ENCODE measurements at places on chromosomes 16 and 17.

DNA sequence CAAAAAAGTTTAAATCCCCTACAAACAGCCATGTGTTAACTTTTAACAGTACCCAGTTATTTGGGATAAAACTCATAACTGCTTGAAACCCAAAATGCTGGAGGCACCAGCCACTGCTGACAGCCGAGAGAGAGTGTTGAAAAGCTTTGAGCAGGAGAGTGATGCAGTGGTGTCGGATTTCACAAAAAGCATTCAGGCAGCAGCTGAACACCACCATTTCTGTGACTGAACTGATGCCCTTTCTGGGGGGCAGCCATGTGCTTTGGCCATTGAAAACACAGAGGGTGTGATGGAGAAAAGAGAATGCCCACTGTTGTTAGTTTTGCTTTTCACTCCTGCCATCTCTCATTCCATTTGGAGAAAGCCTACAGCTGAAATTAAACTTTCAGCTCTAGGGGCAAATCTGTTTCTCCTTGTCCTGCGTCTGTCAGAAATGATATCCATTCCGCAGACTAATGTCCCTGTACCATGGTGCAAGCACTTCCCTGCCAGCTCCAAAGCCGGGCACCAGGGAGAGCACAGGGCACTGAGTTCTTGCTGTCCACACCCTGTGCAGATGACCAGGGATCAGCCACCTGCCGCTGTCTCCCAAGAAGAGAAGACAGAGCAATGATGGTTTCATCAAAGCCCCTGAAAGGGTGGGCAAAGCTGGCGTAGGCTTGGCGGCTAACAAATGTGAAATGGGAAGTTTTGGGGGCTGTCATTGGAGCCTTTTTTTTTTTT is 16.6 kb upstream of the MLYCD start:
- no peak for DNase-seq

GRCh38 chr17:6361733-6362132 is 73.2 kb downstream of the AIPL1 start:
- no peak for DNase-seq

- no peak for DNase-seq
Measured at GRCh38 chr17:59362811-59363205, 31.4 kb downstream of the YPEL2 start.

- no peak for DNase-seq
Measured at GRCh38 chr16:57807968-57808528, 5.8 kb upstream of the KIFC3 start.

DNA sequence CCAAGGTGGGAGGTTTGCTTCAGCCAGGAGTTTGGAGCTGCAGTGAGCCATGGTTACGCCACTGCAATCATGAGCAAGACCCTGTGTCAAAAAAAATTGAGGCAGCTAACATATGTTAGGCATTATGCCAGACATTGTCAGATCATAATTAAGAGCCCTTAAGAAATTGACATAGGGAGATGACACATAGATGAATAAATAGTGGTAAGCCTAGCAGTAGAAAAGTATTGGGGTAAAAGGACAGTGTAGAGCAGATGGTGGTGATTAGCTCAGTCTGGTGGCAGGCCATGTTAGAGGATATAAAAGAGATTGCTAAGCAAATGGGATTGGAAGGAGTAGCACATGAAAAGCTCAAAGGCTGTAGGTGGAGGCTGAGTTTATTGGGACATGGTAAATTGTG is 22.6 kb downstream of the SRCAP start:
- no peak for DNase-seq

DNA sequence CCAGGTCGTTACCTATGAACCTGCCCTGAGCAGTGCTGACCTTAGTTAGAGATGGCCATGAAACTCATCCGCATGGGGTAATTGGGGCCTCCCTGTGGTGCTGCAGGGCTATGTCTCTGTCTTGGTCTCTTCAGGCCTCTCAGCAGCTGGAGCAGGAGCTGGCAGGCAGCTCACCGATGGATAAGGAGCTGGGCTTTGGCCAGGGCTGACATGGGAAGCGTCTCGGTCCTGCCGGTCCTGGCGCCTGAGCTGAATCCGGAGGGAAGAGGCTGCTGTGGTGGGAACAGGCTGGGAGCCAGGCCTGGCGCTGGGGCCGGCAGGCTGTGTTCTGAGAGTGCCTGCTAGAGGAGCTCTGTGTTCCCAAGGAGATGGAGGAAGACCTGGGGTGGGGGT is 10.1 kb downstream of the IL32 start:
- no peak for DNase-seq

- DNase-seq = no peak
Measured at GRCh38 chr17:29936724-29937123, 4.7 kb upstream of the EFCAB5 start.

GRCh38 chr16:50360779-50361178 is 8.0 kb downstream of the BRD7 start:
- no peak for DNase-seq

GRCh38 chr16:2507665-2508064 is 6.1 kb upstream of the ATP6V0C start:
- no peak for DNase-seq

DNA sequence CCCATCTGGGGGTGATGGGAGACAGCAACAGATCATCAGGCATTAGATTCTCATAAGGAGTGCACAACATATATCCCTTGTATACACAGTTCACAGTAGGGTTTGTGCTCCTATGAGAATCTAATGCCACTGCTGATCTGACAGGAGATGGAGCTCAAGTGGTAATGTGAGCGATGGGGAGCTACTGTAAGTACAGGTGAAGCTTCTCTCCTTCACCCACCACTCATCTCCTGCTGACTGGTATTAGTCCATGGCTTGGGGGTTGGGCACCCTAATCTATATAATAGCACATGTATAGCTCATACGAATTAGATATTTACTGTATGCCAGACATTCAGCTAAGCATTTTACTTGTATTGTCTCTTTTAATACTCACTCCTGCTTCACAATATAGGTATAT is 101.7 kb downstream of the MAP2K6 start:
- no peak for DNase-seq

DNA sequence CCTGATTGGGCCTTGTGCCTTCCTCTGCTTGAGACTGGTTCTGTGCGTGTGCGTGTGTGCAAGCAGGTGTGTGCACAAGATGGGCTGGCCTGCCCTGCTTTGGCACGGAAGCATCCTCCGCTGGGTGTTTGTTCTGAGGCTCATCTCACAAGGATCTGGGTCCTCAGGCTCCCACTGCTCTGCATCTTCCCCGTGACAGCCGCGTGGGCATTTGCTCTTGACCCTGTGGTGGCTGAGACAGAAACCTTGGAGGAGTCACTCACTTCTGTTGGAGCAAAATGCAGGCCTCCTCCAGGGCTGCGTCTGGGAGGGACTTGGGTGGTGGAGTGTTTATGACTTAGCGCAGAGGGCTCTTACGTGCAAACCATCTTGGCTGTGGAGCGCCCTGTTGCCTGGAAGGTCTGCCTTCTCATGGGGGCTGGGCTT is 119.2 kb downstream of the RPTOR start:
- DNase-seq = no peak

- DNase-seq = no peak
Measured at GRCh38 chr16:58034774-58035173, 9.2 kb downstream of the MMP15 start.

- no peak for DNase-seq
Measured at GRCh38 chr16:51155199-51155607, 4.1 kb upstream of the SALL1 start.

- no peak for DNase-seq
Measured at GRCh38 chr16:3854750-3855541, 25.6 kb downstream of the CREBBP start.

- no peak for DNase-seq
Measured at GRCh38 chr17:81438688-81439087, 43.4 kb downstream of the BAHCC1 start.

- DNase-seq = no peak
Measured at GRCh38 chr17:45751466-45751865, 32.7 kb upstream of the CRHR1 start.

DNA sequence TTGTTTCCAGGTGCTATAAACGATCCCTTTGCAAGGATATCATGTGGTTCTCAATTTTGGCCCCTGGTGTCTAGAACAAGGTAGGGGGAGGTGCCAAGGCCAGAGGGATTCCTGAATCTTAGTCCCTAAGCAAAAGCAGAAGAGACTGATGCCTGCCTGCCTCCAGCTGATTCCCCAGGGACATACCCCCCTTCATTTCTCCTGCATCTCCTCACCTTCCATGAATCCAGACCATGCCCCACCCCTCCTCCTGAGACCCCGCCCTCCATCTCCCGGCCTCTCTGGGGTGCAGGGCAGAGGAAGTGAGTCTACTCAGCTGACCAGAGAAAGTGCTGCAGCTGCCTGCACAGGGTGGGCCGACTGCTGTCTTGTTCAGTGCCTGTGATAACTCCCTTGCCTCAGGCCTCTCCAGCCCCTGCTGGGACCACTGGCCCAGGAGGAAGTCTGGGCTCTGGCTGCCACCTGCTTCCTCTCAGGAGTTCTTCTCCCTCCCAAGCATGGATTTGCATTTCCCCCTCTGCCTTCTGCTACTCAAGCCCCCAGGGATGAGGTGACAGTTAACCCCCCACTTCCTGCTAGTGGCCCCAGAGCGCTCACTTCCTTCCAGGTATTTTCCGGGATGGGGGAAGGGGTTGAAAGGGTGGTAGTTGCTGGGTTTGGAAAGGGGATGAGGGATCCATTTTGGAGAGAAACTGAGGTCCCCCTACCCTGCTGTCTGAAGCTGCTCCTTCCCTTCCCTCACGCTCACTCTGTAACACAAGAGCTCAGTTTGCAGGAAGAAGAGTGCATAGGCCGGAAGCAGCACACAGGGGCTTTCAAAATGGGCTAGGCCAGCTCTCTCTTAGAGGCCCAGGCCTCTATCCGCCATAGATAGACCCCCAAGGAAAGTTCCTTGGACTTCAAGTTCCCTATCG is 10.5 kb upstream of the TSPOAP1 start:
- DNase-seq = no peak

- DNase-seq = no peak
Measured at GRCh38 chr17:1574697-1575471, 12.3 kb upstream of the PITPNA start.
